ENCODE measurements at places on chromosomes 2 and 18.

- peak; percentile 98 for DNase-seq
Measured at GRCh38 chr18:70380915-70381896, 92.4 kb downstream of the SOCS6 start.

- no peak for DNase-seq
Measured at GRCh38 chr2:232367591-232368233, 10.8 kb upstream of the ALPP start.

DNA sequence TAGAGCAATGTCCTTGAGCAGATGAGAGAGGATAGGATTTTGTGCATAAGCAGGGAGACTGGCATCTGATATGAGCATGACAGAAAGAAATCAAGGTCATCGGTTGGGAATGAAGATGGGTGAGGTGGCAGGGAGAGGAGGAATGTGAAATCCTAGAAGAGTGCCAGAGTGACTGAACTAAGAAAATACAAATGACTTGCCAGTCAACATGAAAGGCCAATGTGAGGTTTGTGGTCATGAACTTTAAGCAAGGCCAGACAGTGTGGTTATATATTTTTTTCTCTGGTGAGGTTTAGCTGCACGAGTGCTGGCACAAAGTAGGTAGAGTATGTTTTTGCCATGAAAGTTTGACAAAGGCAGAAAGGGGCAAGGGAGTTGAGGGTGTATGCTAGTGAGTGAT is 21.2 kb downstream of the QPCT start:
- no peak for DNase-seq

DNA sequence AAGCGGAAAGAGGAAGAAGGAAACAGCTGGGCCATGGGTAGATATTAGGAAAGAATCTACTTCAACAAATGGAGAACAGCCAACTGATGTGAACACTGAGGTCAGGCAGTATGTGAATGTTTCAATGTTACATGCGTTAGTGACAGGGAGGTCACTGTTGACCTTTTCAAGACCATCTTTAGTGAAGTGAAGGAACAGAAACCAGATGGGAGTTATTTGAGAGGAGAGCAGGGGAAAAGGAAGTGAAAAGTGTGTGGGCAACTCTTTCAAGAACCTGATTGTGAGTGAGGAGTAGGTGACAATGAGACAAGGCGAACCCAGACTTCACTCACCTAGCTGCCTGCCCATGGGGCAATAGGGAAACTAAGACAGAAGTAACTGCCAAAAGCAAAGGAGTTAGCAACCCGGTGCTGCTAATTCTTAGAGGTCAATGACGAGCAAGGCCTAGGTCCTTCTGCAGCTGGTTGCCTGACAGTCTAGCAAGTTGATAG is 67.0 kb downstream of the SP3 start:
- DNase-seq: no peak
